Activated CD4-positive, alpha-beta T cell treated with anti-CD3 and anti-CD28 coated beads, Interleukin-10, Interleukin-2, amounts not matched to agents 100 ng/mL and 50 ng/mL, durations not matched to agents 16 hours and 8 hours (primary cell): ENCODE measurements at places on chromosomes 12 and 14.

- no peak for DNase-seq
Observed at GRCh38 chr12:93595351-93595750, 22.9 kb downstream of the SOCS2 start.

DNA sequence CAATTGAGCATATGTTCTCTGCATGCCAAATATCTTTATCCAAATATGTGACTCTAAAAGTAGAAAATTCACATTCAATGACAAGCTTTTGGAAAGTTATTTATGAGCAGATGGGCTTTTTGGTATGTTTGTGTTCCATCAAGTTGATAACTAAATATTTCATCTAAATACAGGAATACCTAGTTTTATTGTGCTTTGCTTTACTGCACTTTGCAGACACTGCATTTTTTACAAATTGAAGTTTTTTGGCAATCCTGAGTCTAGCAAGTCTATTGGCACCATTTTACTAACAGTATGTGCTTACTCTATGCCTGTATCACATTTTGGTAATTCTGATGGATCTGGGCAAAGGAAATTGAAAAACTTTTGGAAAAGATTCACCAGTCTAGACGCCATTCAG is 133.8 kb downstream of the ATXN7L3B start:
- no peak for DNase-seq

GRCh38 chr12:124992874-124993625 is 395 bp upstream of the BRI3BP start:
- DNase-seq: peak; percentile 94

DNA sequence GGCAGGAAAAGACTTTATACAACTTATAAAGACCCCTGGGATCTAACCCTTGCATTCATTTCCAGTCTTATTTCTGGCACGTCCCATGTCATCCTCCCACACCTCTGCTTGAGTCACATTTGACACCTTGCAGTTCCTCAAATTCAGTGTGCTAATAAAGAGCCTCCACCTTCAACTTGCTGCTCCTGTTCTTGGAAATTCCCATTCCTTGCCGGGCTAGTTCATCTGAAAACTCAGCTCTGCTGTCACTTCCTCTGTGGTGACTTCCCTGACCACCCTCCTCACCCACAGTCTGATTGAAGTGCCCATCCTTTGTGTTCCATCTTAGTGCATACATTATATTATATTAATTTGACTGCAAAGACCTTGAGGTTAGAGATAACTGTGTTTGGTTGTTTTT is 37.4 kb upstream of the PSMA6 start:
- peak; percentile 54 for DNase-seq

- no peak for DNase-seq
Observed at GRCh38 chr14:77918448-77918847, 118.5 kb downstream of the ADCK1 start.

DNA sequence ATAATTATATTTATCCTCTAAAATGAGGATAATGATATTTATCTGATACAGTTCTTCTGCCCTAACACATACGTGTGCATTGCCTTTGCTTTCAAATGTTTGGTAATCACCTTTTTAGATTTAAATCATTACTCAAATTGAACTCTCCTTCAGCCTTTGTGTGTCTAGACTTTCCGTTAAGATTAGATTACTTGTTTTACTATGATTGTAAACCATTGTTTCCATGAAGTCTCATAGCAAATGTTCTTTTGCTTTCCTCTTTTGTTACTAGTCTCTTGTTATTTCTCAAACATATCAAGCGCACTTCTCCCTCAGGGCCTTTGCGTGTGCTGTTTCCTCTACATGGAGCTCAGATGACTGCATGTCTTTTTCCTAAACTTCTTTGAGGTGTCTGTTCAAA is 63.7 kb downstream of the ETV6 start:
- no peak for DNase-seq

- DNase-seq: no peak
Observed at GRCh38 chr12:52148464-52149181, 43.2 kb downstream of the KRT80 start.
